A375 (cell line): ENCODE measurements at places on chromosomes 5 and 9. TPM values are rescaled to one million over a fixed set of nuclear protein-coding genes. Genes with fewer than 3 reads are reported as not detected.

Gene NXNL2
- total RNA-seq = 0.49 and 0.56 TPM in 2 replicates

Gene C5orf58
- 0.58 and 6.4 TPM in 2 replicates for total RNA-seq

Gene PCDHGA4
- total RNA-seq = 1.9 and 2.0 TPM in 2 replicates

Gene PDGFRB
- total RNA-seq = 4.9 and 6.1 TPM in 2 replicates
